ENCODE measurements at places on chromosomes 16 and 17.
A peak's percentile ranks its signal among the peaks of the same experiment; 100 is the strongest.

- no peak for DNase-seq
These were observed 460.4 kb downstream of the SLC39A11 start for GRCh38 chr17:72631949-72632684.

DNA sequence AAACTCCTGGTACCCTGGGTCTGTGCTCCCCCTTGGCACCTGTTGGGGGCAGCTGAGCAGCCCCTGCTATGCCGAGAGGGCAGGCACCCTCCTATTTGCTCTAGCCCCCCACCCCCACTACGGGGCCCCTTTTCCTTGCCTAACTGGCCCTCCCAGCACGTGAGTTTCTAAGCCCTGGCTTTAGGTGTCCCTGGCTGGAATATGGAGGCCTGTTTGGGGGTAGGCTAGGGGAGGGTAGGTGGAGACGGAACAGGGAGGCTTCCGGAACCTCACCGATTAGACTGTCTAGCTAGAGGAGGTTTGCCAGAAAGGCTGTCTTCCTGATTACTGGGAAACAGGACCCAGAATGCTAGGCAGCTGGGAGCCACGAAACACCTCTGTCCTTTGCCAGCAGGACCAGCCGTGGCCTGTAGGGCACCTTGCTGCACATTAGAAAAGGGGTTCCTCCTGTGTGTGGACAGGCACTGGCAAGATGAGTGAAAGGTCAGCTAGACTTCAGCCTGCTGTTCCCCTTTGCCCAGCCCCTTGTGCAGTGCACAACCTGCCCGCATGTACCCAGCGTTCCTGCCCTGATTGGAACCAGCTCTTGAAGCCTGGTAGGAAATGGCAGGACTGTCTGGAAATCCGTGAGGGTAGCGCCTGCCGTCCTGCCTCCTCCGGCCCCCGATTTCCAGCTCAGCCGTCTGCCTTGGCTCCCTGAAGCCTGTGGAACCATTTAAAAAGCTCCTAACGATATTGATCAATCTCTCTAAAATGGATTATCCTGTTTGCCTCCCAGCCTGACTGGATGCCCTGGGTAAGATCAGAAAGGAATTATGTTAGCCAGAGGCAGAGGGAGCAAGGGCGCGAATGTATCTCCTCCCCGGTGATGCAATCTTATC lies 83.4 kb upstream of the GSE1 start:
- no peak for DNase-seq

DNA sequence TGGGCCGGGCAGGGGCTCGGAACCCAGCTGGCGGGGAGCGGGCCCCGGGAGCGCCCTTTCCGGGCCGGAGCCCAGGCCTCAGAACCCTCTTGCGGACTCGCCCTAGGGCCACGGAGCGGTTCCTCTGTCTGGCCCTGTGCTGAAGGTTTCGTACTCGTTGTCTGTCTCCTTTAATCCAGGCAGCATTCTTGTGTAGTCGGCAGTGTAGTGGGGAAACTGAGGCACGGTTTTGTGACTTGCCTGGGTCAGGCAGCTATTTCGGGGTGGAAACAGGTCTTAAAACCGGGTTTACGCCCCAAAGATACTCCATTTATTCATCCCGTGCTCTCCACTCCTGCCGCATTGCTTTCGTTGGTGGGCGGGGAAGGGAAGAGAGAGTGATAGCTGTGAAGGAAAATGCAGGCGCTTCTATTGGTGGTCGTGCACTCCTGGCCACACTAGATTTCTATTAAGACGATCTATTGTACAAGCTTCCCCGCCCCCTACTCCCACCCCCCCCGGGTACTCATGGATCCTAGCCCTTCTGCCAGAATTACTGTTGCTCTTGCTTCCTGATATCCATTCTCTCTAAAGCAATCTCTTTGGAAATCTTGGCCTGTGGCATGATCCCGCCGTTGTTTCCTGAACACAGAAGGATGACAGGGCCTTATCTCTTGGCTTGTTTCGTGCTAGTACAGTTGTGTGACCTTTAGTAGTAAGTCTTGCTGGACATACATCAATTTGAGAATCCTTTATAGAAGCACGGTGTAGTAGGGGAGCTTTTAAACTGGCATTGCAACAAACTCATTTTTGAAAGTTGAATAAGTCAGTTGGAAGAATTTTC lies 751 bp downstream of the DCAF7 start:
- peak; percentile 32 for DNase-seq

- DNase-seq = no peak
These were observed 28.7 kb upstream of the KIFC3 start for GRCh38 chr16:57830890-57831484.

- no peak for DNase-seq
These were observed 840 bp downstream of the MYO1C start for GRCh38 chr17:1491443-1492248.

- no peak for DNase-seq
These were observed 42.8 kb upstream of the RAI1 start for GRCh38 chr17:17638467-17638866.

GRCh38 chr17:66415366-66416206 lies 113.2 kb downstream of the PRKCA start:
- DNase-seq = no peak

DNA sequence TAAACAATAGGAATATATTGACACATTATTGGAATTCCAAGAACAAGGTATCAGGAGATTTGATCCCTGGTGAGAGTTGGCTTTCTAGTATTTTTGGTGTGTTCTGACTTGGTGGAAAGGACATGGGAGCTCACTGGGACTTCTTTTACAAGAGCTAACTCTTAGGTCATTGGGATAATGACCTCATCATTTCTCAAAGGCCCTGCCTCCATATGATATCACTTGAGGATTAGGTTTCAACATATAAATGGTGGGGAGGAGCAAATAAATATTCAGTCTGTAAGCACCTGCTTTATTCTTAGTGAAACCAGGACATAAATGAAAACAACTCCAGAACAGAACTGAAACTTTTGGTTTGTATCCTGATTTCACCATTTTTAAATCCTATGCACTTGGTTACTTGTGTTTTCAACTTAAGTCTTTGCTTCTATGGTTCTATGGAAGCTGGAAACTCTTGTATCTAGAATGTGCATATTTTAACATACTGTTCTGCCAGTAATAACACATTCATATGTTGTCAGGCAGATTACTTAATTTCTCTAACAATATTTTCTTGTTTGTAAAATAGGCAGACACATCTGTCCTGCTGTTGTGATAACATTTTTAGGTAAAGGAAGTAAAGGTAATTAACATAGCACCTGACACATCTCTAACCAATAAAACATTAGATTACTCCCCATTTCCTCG lies 1527.7 kb upstream of the CDH8 start:
- DNase-seq = no peak

DNA sequence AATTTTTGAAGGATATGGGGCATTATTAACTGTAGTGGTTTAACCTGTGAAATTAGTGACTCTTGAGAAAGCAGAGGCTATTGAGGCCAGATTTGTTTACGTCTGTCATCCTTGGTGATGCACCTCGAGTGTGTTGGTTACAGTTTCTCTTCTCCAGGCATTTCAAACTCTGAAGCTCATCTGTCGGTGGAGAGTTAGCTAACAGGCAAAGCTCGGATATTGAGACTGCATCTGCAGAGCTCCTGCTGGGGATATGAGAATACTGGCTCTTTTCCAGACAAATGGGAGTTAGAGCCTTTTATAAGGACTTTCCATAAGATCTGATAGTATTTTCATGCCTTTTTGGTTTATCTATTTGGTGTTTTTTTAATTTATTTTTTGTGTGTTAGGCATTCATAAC lies 6.7 kb downstream of the CLEC16A start:
- no peak for DNase-seq

GRCh38 chr17:31857920-31858641 lies 963 bp downstream of the COPRS start:
- DNase-seq = no peak

- peak; percentile 23 for DNase-seq
These were observed 16.2 kb downstream of the CHST4 start for GRCh38 chr16:71542377-71542776.

DNA sequence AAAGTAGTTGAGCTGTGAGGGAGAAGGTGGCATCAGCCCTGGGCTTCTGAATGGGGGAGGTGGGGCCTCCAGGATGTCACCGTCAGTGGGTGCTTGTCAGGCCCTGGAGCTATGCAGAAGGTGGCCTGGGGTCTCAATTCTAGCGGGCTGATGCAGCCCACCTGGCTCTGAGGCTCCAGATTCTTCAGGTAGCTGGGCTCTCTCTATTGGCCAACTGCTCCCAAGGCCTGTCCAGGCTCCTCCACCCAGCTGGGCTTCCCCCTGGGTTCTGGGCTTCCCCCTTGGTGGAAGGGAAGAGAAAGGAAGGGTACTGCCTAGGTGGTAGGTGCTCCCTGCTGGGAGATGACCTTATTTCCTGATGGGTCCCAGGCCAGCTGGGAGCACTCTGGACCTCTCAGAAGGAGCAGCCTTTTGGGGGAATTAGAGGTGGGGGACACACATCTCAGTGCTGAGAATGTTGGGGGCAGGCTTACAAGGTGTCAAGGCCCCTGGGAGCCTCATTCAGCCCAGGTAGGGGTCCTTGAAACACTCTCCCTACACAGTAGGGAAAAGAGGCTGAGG lies 1728.3 kb downstream of the TP53TG3F start:
- DNase-seq = no peak

- DNase-seq = peak; percentile 30
These were observed 9.3 kb upstream of the FAAP100 start for GRCh38 chr17:81561494-81561885.

- DNase-seq = no peak
These were observed 13.1 kb downstream of the RAPGEFL1 start for GRCh38 chr17:40190197-40191021.

- DNase-seq = peak; percentile 75
These were observed 59.8 kb upstream of the RPH3AL start for GRCh38 chr17:412211-413015.

DNA sequence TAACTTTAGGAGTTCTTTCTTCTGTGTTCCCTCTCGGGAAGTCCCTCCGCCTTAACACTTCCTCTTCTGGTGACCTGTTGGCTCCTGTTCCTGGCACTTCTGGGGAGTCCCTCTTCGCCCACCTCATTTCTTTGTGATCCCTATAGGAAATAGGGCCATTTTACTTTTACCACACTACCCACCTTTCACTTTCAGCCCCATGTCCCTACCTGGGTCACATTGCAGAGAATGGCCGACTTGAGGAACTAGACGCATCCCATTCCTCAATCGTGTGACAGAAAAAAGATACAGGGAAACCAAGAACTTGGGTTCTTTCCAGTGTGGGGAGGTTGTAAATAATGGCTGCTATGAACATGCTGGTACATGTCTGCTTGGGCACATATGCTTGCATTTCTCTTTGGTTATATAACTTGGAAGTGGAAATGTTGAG lies 6.6 kb downstream of the IL21R start:
- DNase-seq = no peak

Data from fibroblast of pulmonary artery (primary cell).